ENCODE measurements at places on chromosomes 12 and 14.

- peak; percentile 98 for DNase-seq
These were observed 233.7 kb downstream of the NTF3 start for GRCh38 chr12:5665615-5666014.

DNA sequence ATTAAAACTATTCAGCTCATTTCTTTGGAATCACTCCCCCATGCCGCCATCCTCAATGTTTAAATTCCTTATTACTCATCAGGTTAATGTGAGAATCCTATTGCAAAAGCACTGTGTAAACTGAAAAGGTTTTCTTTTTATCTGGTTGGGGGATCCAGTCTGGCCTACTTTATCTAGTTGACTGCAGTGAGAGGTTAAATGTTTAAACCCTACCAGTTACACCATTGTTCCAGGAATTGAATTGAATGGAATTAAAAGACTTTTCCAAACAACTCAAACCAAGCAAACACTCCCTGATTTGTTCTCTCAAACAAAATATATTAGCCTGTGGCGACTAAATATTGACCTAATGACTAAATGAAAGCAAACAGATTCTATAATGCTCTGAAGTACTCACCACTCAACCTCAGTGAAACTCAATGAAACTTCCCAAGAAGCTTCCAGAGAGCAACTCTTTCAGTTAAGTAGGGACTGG is 100.5 kb downstream of the VEZT start:
- peak; percentile 90 for DNase-seq

GRCh38 chr14:20343862-20344220 is 406 bp downstream of the PARP2 start:
- peak; percentile 12 for DNase-seq

- DNase-seq, result peak; percentile 48
These were observed 151.1 kb upstream of the FUT8 start for GRCh38 chr14:65261425-65261920.

DNA sequence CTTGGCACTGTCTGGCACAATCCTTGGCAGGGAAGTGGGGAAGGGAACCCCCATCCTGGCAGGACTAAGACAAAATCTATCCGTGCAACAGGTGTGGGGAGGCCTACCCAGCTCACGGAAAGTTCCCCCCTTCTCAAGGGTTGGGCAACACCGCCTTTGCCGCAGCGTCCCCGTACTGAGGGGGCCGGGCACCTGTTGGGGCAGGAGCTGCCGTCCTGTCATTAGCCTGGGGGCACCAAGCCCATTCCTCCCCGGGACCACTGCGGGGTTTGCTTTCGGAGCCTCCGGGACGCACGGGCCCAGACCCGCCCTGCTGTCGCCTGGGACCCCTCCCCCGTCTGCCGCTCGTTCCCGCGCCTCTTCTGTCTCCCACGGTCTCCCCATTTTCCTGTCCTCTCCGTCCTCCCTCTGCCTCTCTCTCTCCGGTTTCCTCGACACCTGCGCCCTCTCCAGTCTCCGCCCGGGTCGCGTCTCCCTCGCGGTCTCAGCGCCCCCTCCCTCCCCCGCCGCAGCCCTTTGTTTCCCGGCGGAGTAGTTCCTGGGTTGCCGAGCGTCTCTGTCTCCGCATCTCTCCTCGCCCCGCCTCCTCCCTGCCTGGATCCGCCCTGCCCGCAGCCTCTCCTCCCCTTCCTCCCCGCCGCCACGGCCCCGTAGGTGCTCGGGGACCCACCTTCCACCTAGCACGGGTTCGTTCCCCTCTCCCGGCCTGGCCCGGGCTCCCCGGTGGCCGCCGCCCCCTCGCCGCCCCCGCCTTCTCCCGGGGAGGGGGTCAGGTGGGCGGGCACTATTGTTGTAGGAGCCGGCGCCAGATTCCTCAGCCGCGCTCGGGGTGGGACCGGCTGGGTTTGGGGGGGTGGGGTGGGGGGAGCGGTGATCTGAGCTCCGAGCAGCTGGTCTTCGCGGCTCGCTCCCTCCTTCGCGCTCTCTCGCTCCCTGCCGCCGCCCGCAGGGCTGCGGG is at the start of gene CACNB3:
Gene CACNB3 (plus strand): TSS at position 624 of the 958 bp plus-strand sequence. CDS start 434 bp downstream, outside the sequence.
- peak; percentile 67 for DNase-seq

Measured in fibroblast of skin of right biceps (primary cell).